ENCODE measurements at places on chromosomes 11 and 22.

GRCh38 chr11:110472858-110473257, 43.1 kb downstream of the FDX1 start:
- DNase-seq, result peak; percentile 49

DNA sequence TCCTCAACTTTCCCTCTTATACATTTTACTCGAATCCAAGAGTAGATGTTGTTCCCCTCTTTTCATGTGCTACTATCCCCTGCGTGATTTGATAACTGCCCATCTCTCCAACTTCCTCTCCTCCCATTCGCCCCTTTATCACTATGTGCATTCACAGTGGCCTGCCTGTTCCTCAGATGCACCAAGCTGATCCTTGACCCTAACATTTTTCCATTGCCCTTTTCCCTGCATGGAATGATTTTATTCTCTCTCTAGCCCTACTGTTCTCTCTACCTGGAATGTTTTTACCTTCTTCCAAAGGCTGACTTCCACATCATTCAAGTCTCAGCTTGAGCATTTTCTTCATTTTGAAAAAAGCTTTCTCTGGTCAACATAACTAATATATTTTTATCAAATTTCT, 15.8 kb upstream of the BBOX1 start:
- no peak for DNase-seq

DNA sequence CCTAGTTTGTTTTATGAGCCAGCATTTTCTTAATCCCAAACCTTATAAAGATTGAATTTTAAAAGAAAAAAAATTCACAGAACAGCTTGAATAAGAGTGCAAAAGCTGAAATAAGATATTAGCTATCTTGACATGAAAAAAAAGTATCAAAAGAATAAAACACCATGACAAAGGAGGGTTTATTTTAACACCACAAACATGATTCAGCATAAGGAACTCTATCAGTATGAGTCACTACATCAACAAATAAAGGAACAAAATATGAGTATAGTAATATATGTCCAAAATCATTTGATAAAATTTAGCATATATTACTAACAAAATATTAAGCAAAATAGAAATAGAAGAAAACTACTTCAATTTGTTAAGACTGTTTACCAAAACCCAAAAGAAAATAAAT, 9.6 kb upstream of the LMO1 start:
- peak; percentile 64 for DNase-seq

DNA sequence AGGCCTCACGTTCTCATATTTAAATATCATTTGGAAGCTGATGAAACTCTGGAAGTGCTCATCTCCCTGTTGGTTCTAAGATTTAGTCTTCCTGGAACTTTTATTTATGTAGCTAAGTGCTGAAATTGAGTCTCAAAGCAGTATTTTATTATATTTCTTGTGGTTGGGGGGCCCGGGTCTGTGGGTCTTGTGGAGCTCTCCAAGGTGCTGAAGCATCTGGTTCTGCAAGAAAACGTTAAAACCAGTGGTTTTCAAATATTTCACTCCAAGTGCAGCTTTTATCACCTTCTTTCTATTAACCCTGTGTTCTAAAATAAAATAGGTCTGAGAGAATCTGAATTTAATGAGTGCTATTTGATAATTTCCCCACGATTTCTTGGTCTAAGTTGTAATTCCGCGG, 1404.8 kb downstream of the TBC1D22A start:
- DNase-seq, result no peak

GRCh38 chr11:93843906-93844305, 6.5 kb downstream of the VSTM5 start:
- no peak for DNase-seq

GRCh38 chr11:125945797-125946520, at the start of gene VSIG10L2:
VSIG10L2 (plus strand) TSS chr11:125946044; CDS start chr11:125946056, 12 bp downstream.
- DNase-seq, result no peak

DNA sequence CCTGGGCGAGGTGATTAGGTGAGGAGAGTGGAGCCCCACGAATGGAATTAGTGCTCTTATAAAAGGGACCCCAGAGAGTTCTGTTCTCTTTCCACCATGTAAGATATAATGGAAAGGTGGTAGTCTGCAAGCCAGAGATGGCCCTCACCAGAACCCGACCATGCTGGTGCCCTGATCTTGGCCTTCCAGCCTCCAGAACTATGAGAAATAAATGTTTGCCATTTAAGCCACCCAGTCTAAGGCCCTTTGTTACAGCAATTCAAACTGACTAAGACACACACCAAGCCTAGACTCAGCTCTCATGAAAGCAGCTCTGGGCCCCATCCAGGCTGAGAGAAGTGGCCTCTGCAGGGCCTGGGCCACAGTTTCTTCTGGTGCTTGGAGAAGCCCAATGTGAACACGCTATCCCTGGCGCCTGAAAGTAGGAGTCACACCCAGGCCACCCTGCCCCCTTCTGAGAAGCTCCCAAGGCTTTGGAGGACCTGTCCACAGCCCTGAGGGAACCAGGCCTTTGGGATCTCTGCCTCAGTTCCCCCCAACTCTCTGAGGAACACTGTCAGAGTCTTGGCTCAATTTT, 35.3 kb upstream of the LYVE1 start:
- no peak for DNase-seq

GRCh38 chr11:43278193-43278956, 33.4 kb upstream of the API5 start:
- peak; percentile 26 for DNase-seq

DNA sequence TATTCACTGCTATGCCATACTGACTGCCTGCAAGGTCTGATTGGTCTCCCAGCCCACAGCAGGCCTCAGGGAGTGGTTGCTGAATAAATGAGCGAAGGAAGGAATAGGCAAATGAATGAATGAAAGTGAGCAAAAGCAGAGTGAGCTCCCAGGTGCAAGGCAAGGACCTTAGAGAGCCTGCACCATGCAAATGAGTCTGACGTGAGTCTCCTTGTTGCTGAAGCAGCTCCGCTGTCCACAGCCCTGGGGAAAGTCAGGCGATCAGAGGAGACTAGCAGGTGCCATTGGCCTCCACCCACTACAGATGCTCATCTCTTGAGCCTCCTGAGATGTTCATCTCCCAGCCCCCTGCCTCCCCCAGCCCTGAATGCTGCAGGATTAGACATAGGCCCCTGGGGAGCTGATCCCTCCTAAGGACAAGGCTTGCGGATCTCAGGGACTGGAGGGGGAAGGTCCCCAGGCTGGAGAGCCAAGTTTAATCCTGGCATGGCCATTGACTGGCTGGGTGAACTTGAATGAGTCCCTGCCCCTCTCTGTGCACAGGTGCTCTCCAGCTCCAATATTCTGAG, 22.1 kb downstream of the GDPD5 start:
- no peak for DNase-seq

DNA sequence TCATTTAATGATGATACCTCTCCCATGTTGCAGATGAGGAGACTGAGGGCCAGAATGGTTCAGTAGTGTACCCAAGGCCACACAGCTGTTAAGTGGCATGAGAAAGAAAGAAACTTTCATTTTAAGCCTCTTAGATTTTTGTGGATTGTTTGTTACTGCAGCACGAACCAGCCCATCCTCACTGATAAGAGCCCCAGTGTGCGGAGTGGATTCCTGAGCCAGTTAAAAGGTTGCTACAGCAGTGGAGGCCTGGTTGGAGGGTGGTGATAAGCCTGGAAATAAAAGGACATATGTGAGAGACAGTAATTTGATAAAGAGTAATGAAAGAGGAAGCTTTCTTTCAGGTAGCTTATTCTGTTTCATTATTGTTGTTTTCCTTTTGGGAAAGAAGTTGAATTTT, 89.0 kb downstream of the ATXN10 start:
- DNase-seq, result no peak

DNA sequence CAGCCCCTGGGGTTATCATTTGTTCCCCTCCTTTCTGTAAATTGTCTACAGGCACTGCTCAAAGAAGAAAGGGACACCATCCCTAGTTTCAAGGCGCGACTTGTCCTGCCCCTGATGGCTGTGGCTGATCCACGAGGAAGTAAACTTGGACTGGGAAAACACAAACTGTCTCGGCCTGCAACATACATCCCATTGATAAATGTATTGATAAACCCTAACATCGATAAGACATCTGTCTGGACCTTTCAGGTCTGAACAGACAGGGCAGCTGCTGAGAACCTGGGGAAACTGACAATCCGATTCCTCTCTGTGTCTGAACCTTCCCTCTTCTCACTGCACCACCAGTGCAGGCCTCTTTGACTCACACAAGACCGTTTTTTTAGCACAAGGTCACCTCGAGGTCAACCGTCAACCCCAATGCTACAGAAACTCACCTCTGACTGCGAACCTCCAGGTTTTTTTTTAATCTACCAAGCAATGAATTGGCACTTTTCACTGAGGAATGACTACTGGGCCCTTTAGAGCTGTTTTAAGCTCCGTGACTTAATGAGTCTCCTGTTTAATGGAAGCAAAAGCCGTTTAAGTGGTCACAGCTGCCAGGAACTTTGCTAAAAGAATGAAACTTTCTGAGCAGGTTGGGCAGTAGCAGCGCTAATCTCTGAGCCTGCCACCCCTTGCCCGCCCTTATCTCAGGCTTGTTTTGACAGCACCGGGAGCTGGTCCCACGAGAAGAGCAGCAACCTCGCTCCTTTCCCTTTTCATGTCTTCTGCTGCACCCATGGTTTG, 203.8 kb upstream of the TMEM45B start:
- peak; percentile 14 for DNase-seq

DNA sequence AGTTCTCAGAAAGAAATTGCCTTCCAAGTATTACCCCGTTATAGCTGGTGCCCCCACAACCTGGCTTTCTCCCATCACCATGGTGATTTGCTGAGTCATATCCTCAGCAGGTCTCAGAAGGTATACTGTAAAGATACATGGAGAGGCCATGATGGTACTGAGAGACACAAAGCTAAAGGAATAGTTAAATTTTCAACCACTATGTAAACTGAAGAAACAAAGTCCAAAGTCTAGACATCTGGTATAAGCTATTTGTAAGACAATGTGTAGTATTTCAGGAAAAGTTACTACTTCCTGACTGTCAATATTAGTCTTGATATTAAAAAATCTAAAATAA, 377.1 kb downstream of the DCDC1 start:
- peak; percentile 1 for DNase-seq

DNA sequence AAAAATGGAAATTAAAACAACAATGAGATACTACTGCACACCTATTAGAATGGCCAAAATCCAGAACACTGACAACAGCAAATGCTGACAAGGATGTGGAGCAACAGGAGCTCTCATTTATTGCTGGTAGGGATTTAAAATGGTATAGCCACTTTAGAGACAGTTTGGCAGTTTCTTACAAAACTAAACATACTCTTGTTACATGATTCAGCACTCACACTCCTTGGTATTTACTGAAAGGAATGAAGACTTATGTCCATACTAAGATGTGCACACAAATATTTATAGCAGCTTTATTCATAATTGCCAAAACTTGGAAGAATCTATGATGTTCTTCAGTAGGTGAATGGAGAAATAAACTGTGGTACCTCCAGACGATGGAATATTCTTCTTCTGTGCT, 40.8 kb downstream of the PGM2L1 start:
- DNase-seq, result peak; percentile 49

- DNase-seq, result no peak
These were observed 69.0 kb upstream of the GRAMD1B start for GRCh38 chr11:123361110-123361509.

- DNase-seq, result peak; percentile 73
These were observed 669 bp downstream of the MICAL3 start for GRCh38 chr22:18023509-18024275.

GRCh38 chr22:30252411-30253204, 6.0 kb upstream of the LIF start:
- DNase-seq, result no peak

GRCh38 chr11:128564642-128565245, 22.6 kb downstream of the ETS1 start:
- no peak for DNase-seq

DNA sequence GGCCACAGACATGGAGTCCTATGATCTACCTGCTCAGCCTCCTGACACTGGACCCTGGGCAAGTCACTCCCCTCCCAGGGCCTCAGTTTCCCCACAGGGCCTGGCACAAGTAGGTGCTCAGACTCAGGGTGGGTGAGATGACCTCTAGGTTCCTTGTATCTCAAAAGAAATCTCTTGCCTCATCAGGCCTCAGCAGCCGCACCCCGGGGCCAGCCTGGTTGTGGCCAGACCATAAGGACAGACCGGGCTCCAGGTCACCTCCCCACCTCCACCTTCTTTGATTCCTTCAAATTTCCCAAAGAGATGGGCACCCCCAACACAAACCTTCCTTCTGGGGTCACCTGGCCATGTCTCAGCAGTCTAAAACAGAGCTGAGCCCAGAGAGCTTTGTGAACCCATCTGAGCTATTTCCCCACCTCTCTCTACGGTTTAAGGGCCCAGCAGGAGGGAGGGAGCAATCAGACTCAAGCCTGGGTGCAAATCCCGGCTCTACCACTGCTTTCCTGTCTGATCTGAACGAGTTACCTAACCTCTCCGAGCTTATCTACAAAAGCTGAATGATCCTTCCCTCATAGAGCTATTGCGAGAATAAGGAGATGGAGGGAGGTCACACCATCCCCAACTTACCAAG, 2.5 kb upstream of the APOL4 start:
- no peak for DNase-seq

GRCh38 chr11:134441281-134441680, 29.2 kb upstream of the B3GAT1 start:
- DNase-seq, result no peak

DNA sequence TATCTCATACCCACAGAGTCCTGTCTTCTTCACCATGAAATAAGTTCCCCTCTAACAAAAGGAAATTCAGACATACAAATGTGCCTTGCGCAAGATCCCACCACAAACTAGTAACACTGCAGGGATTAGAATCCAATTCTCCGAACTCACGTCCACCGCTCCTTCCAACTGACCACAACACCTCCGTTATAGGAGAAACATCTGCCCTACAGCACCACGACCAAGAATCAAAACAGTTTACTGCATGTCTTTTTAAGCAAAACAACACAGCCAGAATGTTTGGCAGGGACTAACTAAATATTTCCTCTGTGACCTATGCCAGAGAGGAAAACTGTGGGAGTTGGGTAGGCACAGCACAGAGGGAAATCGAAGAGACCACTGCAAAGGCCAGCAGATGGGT, 72.7 kb upstream of the AKIP1 start:
- peak; percentile 97 for DNase-seq

DNA sequence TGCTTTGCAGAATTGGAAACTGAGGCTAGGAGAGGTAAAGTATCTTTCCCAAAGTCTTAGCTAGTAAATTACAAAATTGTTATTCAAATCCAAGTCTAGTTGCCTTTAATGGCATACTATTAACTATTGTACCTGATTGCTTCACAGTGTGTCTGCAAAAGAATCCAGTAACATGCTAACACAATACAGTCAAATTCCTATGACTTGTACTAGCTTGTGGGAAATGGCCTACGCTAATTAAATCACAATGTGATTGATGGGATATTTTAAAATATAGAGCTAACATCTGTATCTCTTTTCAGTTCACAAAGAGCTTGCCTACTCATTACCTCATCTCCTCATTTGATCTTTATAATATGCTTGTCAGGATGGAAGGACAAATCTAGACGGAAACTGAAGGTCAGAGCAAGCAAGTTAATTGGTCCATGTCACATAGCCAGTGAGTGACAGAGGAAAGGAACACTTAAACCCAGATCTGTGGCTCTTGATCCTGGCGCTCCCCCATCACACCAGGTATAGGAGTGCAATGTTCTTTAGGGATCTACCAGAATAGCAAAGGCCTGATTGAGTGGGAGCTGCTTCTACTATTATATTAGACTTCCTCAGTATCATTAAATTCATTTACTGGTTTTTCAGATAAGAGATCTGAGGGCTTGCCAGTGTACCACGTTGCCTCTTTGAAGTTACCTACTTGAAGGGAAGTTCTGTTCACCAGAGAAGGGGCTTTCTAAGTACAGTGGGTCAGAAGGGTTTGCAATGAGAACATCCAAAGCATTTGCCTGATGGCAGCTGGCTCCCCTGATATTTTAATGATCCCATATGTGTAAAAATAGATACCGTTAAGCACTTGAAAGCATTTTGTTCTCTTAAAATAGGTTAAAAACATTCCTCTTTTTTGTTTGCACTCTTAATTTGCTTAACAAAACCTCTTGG, 213.6 kb upstream of the SESN3 start:
- no peak for DNase-seq
